NCI-H1417 treated with DMSO at 0.1 percent for 48 hours (cell line): ENCODE measurements at places on chromosomes 2 and 18.

DNA sequence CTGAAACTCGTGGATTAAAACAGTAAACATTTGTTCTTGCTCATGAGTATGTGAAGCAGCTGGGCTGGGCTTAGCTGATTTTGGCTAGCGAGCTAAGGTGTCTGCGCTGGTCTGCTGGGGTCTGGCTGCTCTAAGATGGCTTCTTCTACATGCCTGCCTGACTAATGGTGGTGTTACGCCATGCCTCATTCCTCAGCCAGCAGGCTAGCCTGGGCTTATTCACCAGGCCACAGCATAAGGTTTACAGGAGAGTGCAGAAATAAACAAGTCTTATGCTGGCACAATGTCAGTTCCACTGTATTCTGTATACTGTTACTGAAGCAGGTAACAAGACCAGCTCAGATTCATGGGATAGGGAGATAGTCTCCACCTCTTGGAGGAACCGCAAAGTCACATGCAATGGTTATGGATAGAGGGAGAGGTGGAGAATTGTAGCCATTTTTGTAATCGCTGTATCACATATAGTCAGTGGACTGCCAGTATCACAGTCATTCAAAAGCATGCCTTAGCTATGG, 80.0 kb downstream of the RHBDD1 start:
- no peak for DNase-seq

DNA sequence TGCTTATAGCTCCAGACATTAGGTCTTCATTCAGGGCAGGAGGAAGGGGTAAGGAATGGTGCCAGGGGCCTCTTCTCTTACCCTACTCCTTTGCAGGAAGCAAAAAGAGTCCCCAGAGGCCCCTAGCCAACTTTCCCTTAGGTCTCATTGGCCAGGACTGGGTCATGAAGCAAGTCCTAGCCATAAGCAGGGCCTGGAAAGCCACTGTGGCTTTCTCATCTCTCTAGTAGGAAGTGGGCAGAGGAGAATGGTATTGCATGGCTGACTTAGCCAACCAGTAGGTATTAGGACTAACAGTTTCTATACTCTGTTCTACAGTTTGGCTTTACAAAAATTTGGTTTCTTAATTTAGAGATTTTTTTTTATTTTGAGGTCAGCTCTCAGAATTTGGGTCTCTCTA, 4.8 kb downstream of the FAM228A start:
- no peak for DNase-seq

GRCh38 chr2:64854773-64855237, 134.4 kb upstream of the SLC1A4 start:
- DNase-seq = no peak

DNA sequence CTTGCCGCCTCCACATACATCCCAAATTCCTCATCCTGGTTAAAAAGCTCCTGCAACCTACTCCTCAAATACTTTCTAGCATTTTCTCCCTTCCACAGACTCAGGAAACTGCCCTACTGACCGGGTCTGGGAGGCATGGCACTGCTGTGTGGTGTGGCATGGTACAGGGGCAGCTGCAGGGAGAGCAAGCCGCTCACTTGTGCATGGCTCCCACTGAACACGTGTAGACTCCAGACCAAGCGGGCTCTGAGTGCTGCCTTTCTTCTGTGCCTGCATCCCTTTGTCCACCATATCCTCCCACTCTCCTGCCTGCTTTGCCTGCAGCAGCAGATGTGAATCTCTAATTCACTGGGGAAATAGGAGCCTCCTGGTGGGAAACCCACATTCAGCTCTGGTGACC, 72.2 kb downstream of the CCDC93 start:
- no peak for DNase-seq
